GM23248 (cell line): ENCODE measurements at places on chromosomes 5 and 9. TPM values are rescaled to one million over a fixed set of nuclear protein-coding genes. Genes with fewer than 3 reads are reported as not detected.
A peak's percentile ranks its signal among the peaks of the same experiment; 100 is the strongest.

The TEX48 gene
- polyA plus RNA-seq = not detected in 2 replicates

The ZFP62 gene
- 9.4 and 13.0 TPM in 2 replicates for polyA plus RNA-seq

The DOCK8 gene
- not detected in 2 replicates for polyA plus RNA-seq

The WNK2 gene
- not detected in 2 replicates for polyA plus RNA-seq

The C1QTNF2 gene
- polyA plus RNA-seq = 0.25 and 0.31 TPM in 2 replicates

The ADAMTS6 gene
- 7.9 and 10.1 TPM in 2 replicates for polyA plus RNA-seq

GRCh38 chr5:411728-412127, 31.2 kb upstream of the EXOC3 start:
- no peaks in the 10 kb centered on the region for H3K27me3 ChIP-seq
- H3K27ac ChIP-seq = no peak overlapping the region
- peaks cover 12% of the 10 kb centered on the region; the same call in 1 of the 2 replicates for H3K36me3 ChIP-seq

- no peaks in the 10 kb centered on the region for H3K36me3 ChIP-seq
- DNase-seq = no peak
- no peak overlapping the region for H3K4me3 ChIP-seq
- H3K4me1 ChIP-seq = no peaks in the 10 kb centered on the region
- no peaks in the 10 kb centered on the region for H3K27me3 ChIP-seq
- H3K27ac ChIP-seq = no peak overlapping the region
These were observed 175.9 kb downstream of the ERCC6L2 start for GRCh38 chr9:96051423-96051822.

DNA sequence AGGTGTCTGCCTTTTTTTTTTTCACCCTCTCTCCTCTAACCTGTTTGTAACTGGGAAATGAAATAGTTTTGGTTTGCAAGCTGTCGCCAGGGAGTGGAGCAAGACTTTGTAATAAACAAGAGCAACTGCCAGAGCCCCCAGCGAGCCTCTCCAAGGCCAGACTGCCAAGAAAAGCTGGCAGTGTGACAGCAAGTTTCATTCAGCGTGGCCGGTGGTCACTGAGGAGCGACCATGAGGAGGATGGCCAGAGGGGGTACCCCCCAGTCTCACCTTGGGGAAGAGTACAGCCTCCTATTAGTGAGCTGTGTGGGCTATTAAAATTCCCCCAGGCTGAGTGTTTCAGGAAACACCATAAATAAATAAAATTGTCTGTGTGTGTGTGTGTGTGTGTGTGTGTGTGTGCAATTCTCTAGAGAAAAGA, 49.9 kb downstream of the ZFAND5 start:
- H3K4me3 ChIP-seq = peak overlapping the region; percentile 38
- peak; percentile 67 for DNase-seq
- no peak overlapping the region for H3K27ac ChIP-seq
- H3K4me1 ChIP-seq = peaks cover 19% of the 10 kb centered on the region
- no peaks in the 10 kb centered on the region for H3K36me3 ChIP-seq

GRCh38 chr5:138370537-138370936, 18.1 kb downstream of the KDM3B start:
- peak; percentile 49 for DNase-seq
- H3K27me3 ChIP-seq = no peaks in the 10 kb centered on the region
- peaks cover 19% of the 10 kb centered on the region for H3K4me1 ChIP-seq
- peak overlapping the region; percentile 17; the same call in 1 of the 2 replicates for H3K27ac ChIP-seq
- H3K4me3 ChIP-seq = no peak overlapping the region

DNA sequence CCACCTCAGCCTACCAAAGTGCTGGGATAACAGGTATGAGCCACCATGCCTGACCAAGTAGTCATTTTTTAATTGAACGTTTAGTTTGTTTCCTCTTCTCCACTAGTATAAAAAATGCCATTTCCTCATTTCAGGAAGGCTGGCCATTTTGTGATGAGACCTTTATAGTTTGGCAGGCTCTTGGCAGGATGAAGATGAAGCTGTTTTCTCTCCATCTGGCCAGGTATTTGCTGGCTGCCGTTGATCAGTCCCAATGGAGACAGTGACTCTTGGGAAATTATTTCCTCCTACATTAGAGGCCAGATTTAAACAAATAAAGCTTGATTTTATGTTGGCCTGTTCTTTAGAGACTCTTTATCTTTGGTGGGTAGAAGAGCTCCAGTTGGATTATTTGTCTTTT, 199.0 kb downstream of the ARHGAP26 start:
- H3K27me3 ChIP-seq = no peaks in the 10 kb centered on the region
- no peaks in the 10 kb centered on the region for H3K36me3 ChIP-seq
- H3K4me3 ChIP-seq = no peak overlapping the region
- H3K4me1 ChIP-seq = no peaks in the 10 kb centered on the region
- no peak for DNase-seq

- 0 out of 2 replicates have a peak overlapping the region, but pooled peaks have one; percentile 10 for H3K4me3 ChIP-seq
- H3K4me1 ChIP-seq = peaks cover 40% of the 10 kb centered on the region
- H3K36me3 ChIP-seq = no peaks in the 10 kb centered on the region
- H3K27me3 ChIP-seq = no peaks in the 10 kb centered on the region
These were observed 13.3 kb upstream of the STING1 start for GRCh38 chr5:139495638-139496435.

- peak; percentile 63 for DNase-seq
- H3K27ac ChIP-seq = peak overlapping the region; percentile 49
- peaks cover 26% of the 10 kb centered on the region for H3K4me1 ChIP-seq
These were observed 831 bp downstream of the KLHL3 start for GRCh38 chr5:137734962-137735554.

DNA sequence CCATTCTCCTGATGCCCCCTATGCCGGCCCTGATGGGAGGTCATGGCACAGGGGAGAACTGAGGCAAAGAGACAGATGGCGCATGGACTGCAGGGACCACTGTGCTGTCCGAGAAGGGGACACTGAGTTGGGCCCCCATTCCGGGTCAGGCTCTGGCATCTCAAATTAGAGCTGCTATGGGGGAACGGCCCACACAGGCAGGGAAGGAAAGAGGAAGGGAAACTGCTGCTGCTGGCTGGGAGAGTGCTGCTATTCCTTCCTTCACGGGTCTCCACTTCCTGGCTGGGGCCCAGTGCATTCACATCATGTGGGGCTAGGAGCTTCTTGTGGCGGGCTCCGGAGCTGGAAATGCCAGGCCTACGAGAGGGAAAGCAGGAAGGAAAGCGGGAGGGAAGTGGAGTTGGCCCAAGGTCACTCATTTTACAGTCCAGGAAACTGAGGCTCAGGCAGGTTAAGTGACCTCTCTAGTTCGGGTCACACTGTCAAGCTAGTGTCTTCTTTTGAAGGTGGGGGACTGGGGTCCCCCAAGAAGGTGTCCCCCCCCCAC, 1.3 kb upstream of the CARD19 start:
- no peaks in the 10 kb centered on the region for H3K36me3 ChIP-seq
- no peaks in the 10 kb centered on the region for H3K27me3 ChIP-seq
- peaks cover 20% of the 10 kb centered on the region for H3K4me1 ChIP-seq

GRCh38 chr5:175828651-175829050, 42.7 kb upstream of the CPLX2 start:
- H3K27me3 ChIP-seq = peaks cover 7% of the 10 kb centered on the region; the same call in 1 of the 2 replicates
- DNase-seq = no peak
- no peaks in the 10 kb centered on the region for H3K4me1 ChIP-seq
- H3K27ac ChIP-seq = no peak overlapping the region

DNA sequence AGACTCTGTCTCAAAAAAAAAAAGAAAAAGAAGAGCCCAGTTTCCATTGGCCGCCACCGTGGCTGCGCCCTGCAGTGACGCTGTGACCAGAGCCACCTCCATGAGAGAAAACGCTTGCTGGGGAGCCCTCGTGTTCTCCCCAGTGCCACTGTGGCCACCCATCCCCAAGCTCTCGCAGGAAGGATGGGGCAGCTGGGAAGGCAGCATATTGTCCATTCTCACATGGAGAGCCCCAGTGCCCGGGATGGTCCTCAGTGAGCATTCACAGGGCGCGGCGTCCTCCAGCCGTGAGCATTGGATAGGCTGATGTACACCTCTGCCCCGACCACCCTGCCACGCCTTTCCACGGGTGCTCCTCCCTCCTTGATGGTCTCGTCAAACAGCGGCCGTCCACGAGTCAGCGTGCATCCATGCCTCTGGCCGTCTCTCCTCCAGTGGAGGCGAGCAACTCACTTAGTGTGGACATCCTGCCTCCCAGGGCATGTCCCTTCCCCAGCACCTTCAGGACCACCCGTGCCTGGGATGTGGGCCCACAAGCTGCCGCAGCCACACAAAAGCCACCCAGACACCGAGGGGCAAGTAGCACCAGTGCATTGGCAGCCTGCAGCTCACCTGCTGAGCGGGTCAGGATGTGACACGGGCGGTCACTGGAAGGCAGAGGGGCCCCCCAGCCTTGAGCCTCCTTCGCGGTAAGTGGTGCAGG, 23.4 kb upstream of the SLC6A19 start:
- H3K36me3 ChIP-seq = no peaks in the 10 kb centered on the region
- no peak for DNase-seq
- peaks cover 4% of the 10 kb centered on the region for H3K27me3 ChIP-seq
- no peak overlapping the region for H3K27ac ChIP-seq
- H3K4me3 ChIP-seq = no peak overlapping the region

- H3K4me3 ChIP-seq = no peak overlapping the region
- no peaks in the 10 kb centered on the region for H3K4me1 ChIP-seq
- no peak overlapping the region for H3K27ac ChIP-seq
- H3K36me3 ChIP-seq = no peaks in the 10 kb centered on the region
- no peaks in the 10 kb centered on the region; the same call in 1 of the 2 replicates for H3K27me3 ChIP-seq
These were observed 48.4 kb upstream of the SRFBP1 start for GRCh38 chr5:121913418-121913817.

DNA sequence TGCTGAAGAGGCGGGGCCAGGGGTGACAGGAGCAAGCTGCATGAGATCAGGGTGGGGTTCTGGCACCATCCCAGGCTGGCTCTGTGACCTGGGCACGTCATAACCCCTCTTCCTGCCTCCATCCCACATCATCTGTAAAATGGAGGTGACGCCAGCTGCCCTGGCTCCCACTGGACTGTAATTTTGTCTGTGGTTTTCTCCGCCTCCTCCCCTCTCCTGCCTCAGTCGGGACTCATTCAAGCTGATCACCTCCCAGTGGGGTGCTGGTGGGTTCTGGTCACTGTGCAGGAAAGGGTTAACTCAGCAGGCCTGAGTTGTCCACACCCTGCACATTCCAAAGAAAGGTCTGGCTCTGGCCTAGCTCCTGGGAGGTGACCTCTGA, 128.2 kb downstream of the RXRA start:
- no peak overlapping the region for H3K4me3 ChIP-seq
- no peak overlapping the region for H3K27ac ChIP-seq
- no peaks in the 10 kb centered on the region for H3K27me3 ChIP-seq
- no peaks in the 10 kb centered on the region for H3K36me3 ChIP-seq
- peaks cover 23% of the 10 kb centered on the region for H3K4me1 ChIP-seq
